A549 treated with DMSO at 1 μM for 4 hours (cell line): ENCODE measurements at places on chromosomes 16 and 17. TPM values are rescaled to one million over a fixed set of nuclear protein-coding genes. Genes with fewer than 3 reads are reported as not detected.

Gene TPPP3
- 10.2 to 14.4 TPM (median 12.0 TPM) in 5 replicates for total RNA-seq

Gene CHST4
- total RNA-seq: 0.06 to 0.15 TPM (median 0.08 TPM) in 3 of 5 replicates, not detected in the others

Gene GPR139
- not detected in 5 replicates for total RNA-seq

Gene SGCA
- 1.5 to 2.7 TPM (median 1.8 TPM) in 5 replicates for total RNA-seq

Gene KRTAP4-3
- not detected in 5 replicates for total RNA-seq

Gene PRCD
- total RNA-seq: not detected in 5 replicates

Gene KRT25
- total RNA-seq: not detected in 5 replicates
